ENCODE measurements at places on chromosomes 5 and 9.

GRCh38 chr5:55304584-55304983 lies 2.9 kb downstream of the DHX29 start:
- H3K27ac ChIP-seq: no peak overlapping the region
- H3K27me3 ChIP-seq: no peaks in the 10 kb centered on the region
- H3K4me1 ChIP-seq: peaks cover 2% of the 10 kb centered on the region
- H3K4me3 ChIP-seq: no peak overlapping the region

GRCh38 chr9:27548055-27548741 lies 18.6 kb upstream of the MOB3B start:
- DNase-seq: no peak
- no peak overlapping the region for H3K27ac ChIP-seq
- no peaks in the 10 kb centered on the region for H3K4me1 ChIP-seq
- no peak overlapping the region for H3K4me3 ChIP-seq

DNA sequence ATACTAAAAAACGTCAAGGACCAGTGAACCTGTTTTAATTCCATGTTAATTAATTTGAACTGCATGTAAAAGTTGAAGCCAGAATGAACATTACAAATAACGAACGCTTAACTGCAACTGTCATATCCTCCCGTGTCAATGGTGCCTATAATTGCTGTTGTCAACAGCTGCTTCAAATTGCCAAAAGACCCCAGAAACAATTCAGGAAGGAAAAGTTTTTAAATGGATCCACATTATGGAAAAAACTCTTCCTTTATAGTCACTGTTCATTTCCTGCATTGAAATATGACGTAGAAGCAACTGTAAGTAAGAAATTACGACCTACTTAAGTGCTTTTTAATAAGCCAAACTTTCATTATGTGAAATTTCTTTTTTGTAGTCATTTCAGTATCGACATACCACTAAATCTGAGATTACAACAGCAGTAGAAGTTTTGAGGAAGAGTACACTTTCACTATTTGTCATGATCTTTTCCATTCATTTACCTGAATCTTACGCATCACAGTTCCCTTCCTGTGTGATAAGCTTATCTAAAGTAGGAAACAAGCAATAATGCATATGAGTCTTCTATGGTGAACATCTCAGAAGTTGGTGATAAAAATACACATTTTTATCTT lies 37.8 kb downstream of the MEF2C start:
- no peaks in the 10 kb centered on the region for H3K4me1 ChIP-seq
- H3K4me3 ChIP-seq: no peak overlapping the region
- DNase-seq: no peak
- H3K27ac ChIP-seq: no peak overlapping the region

DNA sequence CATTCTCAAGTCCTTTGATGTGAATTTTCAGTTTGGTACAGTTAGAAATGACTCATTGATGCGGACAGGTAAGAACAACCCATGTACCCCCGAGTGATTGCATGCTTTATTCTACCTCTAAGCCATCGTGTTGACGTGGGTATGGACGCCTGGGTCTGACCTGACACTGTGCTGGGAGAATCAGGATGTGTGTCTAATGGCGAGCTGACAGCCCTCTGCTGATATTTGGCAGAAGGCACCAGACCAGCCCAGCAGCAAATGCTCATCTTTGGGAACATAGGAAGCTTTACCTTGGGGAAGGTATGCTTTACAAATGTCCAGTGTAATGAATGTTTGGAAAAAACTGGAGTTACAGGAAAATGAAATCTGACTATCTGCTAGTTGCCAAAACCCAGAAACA lies 20.1 kb downstream of the SLC46A2 start:
- no peak overlapping the region for H3K4me3 ChIP-seq
- no peaks in the 10 kb centered on the region for H3K4me1 ChIP-seq
- H3K36me3 ChIP-seq: no peaks in the 10 kb centered on the region
- no peaks in the 10 kb centered on the region for H3K27me3 ChIP-seq

GRCh38 chr5:83400241-83400640 lies 71.3 kb upstream of the VCAN start:
- H3K27ac ChIP-seq: no peak overlapping the region
- H3K27me3 ChIP-seq: no peaks in the 10 kb centered on the region
- no peaks in the 10 kb centered on the region for H3K36me3 ChIP-seq
- DNase-seq: no peak

- H3K4me1 ChIP-seq: peaks cover 30% of the 10 kb centered on the region
- DNase-seq: no peak
- H3K27me3 ChIP-seq: no peaks in the 10 kb centered on the region
- peak within 1 kb of the TSS; percentile 34 for H3K27ac ChIP-seq
Measured at GRCh38 chr9:137222190-137223077, at the start of gene RNF208. TSS of gene RNF208 (minus strand) at chr9:137222240. CDS start at chr9:137221212, 1,028 bp downstream.

GRCh38 chr5:1543398-1544293 lies 19.9 kb upstream of the LPCAT1 start:
- H3K27me3 ChIP-seq: no peaks in the 10 kb centered on the region
- H3K4me1 ChIP-seq: no peaks in the 10 kb centered on the region
- H3K4me3 ChIP-seq: no peak overlapping the region

GRCh38 chr5:14208071-14209021 lies 65.2 kb downstream of the TRIO start:
- peak overlapping the region; percentile 92 for H3K27ac ChIP-seq
- H3K4me1 ChIP-seq: peaks cover 51% of the 10 kb centered on the region
- no peak for DNase-seq
- H3K4me3 ChIP-seq: no peak overlapping the region
- no peaks in the 10 kb centered on the region for H3K36me3 ChIP-seq

GRCh38 chr5:76332102-76332501 lies 71.0 kb upstream of the IQGAP2 start:
- H3K4me1 ChIP-seq: peaks cover 2% of the 10 kb centered on the region
- DNase-seq: no peak
- no peaks in the 10 kb centered on the region for H3K36me3 ChIP-seq
- H3K27me3 ChIP-seq: no peaks in the 10 kb centered on the region
- H3K27ac ChIP-seq: no peak overlapping the region
- no peak overlapping the region for H3K4me3 ChIP-seq

DNA sequence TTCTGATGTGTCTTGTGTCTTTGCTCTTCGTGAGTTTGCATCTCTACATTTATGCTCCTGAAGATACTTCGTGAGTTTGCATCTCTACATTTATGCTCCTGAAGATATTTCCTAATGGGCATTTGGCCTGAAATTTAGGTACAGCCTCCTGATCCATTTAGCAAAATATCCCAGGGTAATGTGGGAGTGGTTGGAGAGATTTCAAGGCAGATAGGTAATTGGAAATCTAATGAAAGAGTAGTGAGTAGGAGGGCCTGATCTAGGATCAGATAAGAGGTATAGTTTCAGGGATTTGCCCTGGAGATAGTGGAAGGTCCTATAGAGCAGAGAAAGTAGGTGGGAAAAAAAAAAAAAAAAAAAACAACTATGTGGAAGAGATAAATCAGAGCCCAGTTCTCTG lies 14.6 kb upstream of the SNX2 start:
- H3K27ac ChIP-seq: no peak overlapping the region
- no peaks in the 10 kb centered on the region for H3K27me3 ChIP-seq
- no peaks in the 10 kb centered on the region for H3K36me3 ChIP-seq
- H3K4me3 ChIP-seq: no peak overlapping the region
- DNase-seq: no peak
- no peaks in the 10 kb centered on the region for H3K4me1 ChIP-seq

GRCh38 chr9:17294822-17295624 lies 160.2 kb downstream of the CNTLN start:
- no peak overlapping the region for H3K4me3 ChIP-seq
- H3K27ac ChIP-seq: no peak overlapping the region
- H3K36me3 ChIP-seq: no peaks in the 10 kb centered on the region
- no peak for DNase-seq
- no peaks in the 10 kb centered on the region for H3K27me3 ChIP-seq

DNA sequence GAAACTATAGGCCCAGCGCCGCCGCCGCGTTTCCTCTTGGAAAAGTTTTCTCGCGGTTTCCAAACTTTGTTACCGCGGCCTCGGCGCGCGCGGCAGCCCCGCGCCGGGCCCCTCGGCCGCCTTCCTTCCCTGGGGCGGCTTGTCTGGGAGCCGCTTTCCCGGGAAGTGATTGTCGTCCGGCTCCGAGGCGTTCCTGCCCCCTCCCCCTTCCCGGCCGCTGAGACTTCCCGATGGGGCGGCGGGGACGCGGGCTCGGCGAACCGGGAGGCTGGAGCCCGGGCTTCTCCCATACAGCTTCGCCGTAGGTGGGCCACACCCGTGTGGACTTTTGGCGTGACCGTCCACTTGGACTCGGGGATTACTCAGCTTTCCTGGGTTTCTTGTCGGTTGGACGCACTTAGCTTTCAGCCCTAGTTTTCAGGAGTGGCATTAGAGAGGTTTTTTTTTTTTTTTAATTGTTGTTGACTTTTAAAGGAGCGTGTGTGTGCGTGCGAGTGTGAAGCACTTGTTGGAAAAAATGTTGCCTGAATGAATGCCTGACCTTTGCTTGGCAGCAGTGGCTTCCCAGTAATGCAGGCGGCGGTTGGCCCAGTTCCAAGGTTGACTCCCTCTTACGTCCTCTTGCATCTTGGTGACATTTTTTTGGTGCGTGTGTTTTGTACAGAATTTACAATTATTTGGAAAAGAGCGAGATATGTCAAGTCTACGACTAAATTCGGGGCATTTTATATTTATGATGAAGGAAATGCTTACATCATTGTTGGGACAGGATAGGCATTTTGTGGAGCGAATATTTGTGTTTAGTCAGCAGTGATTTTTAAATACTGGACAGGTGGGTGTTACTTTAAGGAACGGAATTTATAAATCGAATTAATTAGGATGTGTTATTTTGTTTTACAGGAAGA lies 821 bp downstream of the CTNNA1 start:
- no peaks in the 10 kb centered on the region for H3K36me3 ChIP-seq
- peak overlapping the region; percentile 95 for H3K4me3 ChIP-seq
- H3K27ac ChIP-seq: peak overlapping the region; percentile 97
- peaks cover 7% of the 10 kb centered on the region for H3K4me1 ChIP-seq
- H3K27me3 ChIP-seq: no peaks in the 10 kb centered on the region
- peak; percentile 89 for DNase-seq

GRCh38 chr9:132267660-132268059 lies 87.1 kb downstream of the SETX start:
- DNase-seq: no peak
- no peak overlapping the region for H3K27ac ChIP-seq
- H3K36me3 ChIP-seq: peaks cover 42% of the 10 kb centered on the region
- H3K4me3 ChIP-seq: no peak overlapping the region
- H3K4me1 ChIP-seq: no peaks in the 10 kb centered on the region
- H3K27me3 ChIP-seq: no peaks in the 10 kb centered on the region

DNA sequence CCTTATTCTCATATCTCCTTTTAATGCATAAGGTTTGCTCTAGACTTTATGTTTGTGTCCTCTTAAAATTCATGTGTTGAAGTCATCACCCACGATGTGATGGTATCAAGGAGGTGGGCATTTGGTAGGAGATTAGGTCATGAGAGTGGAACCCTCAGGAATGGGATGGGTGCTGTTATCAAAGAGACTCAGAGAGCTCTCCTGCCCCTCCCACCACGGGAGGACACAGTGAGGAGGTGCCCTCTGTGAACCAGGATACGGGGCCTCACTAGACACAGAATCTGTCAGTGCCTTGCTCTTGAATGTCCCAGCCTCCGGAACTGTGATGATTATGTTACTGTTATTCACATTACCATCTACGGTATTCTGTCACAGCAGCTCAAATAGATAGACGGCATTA lies 359.0 kb downstream of the IRX1 start:
- H3K4me3 ChIP-seq: no peak overlapping the region
- no peaks in the 10 kb centered on the region for H3K36me3 ChIP-seq
- no peak for DNase-seq
- no peaks in the 10 kb centered on the region for H3K27me3 ChIP-seq

GRCh38 chr5:151454889-151455288 lies 7.5 kb downstream of the SLC36A1 start:
- H3K27ac ChIP-seq: no peak overlapping the region
- no peak for DNase-seq
- no peak overlapping the region for H3K4me3 ChIP-seq
- no peaks in the 10 kb centered on the region for H3K4me1 ChIP-seq
- no peaks in the 10 kb centered on the region for H3K36me3 ChIP-seq

DNA sequence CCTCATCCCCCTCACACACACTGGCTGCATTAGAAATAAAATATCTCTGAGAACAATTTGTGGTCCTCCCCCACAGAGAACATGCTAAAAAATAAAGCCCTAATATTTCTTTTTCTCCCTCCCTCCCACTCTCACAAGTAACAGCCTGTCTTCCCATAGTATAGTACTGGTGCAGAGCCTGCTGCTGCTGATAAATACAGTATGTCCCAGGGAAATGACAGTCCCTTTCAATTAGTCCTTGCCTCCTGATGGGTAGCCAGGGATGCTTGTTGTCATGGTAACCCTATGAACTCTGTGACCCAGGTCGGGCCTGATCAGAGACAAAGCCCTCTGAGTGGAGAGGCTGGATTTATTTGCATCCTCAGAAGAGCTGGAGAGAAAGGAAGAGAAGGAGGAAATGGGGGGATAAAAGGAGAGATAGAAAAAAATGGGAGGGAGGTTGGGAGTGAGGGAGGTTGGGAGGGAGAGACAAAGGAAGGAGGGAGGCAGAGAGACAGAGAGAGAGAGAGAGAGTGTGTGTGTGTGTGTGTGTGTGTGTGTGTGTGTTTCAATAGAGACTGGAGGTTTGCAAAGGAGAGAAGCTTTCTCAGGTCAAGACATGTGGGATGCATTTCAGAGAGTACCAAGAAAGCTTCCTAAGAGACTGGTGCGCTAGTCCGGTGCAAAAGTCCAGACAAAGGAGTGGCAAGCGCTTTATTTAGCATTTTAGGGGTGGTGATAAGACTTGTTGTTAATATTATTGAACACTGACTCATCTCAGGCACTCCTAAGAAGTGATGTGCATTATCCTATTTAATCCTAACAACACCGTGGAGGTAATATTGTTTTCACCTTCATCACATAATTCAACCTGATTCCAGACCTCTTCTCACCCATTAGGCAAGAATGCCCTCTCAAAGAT lies 260.8 kb downstream of the FAM114A2 start:
- H3K36me3 ChIP-seq: no peaks in the 10 kb centered on the region
- peaks cover 3% of the 10 kb centered on the region for H3K27me3 ChIP-seq
- H3K27ac ChIP-seq: no peak overlapping the region
- no peaks in the 10 kb centered on the region for H3K4me1 ChIP-seq

DNA sequence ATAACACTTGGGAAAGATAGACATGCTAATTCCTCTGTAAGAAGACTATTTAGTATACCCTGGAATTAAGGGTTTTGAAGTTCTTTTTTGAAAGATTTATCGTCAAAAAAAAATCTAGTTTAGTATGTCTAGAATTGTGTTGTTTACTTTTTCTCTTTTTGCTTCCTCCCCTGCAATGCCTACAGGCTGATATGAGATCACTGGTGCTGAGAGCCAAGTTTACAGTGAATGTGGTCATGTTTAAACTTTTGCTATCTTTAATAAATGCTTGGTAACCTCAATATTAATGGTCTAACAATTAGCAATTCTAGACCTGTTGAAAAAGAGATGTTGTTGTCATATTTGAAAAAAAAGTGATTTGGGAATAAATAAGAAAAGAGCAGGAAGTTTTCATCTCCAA lies 86.1 kb downstream of the CWC27 start:
- no peak overlapping the region for H3K4me3 ChIP-seq
- no peak overlapping the region for H3K27ac ChIP-seq
- no peaks in the 10 kb centered on the region for H3K4me1 ChIP-seq
- no peaks in the 10 kb centered on the region for H3K27me3 ChIP-seq
- no peaks in the 10 kb centered on the region for H3K36me3 ChIP-seq
